ENCODE measurements at places on chromosomes 7 and 10.

DNA sequence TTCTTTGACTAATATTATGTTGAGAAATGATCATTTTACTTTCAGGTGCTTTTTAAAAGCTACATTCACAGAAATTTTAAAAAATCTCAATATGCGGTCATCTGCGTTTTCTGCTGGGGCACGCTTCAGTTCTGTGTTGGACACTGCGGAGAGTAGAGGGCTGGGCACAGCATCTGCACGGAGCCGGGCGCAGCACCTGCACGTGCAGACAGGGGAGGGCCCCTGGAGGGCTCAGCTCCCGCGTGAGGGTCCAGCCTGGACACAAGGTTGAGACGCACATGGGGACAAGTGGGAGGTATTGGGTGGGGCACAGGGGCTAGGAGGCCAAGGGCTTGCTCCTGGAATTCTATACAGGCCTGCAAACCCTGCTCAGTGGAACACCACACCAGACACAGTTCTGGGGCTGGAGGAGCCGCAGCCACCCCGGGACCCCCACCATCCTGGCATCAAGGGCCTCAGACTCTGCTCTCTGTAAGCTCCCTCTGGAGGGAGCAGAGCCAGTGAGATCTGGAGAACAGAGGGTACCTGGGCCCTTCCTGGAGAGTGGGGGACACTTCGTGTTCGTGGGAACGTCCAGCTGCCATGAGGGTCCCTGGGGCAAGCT is 20.4 kb upstream of the FAM20C start:
- DNase-seq: no peak

DNA sequence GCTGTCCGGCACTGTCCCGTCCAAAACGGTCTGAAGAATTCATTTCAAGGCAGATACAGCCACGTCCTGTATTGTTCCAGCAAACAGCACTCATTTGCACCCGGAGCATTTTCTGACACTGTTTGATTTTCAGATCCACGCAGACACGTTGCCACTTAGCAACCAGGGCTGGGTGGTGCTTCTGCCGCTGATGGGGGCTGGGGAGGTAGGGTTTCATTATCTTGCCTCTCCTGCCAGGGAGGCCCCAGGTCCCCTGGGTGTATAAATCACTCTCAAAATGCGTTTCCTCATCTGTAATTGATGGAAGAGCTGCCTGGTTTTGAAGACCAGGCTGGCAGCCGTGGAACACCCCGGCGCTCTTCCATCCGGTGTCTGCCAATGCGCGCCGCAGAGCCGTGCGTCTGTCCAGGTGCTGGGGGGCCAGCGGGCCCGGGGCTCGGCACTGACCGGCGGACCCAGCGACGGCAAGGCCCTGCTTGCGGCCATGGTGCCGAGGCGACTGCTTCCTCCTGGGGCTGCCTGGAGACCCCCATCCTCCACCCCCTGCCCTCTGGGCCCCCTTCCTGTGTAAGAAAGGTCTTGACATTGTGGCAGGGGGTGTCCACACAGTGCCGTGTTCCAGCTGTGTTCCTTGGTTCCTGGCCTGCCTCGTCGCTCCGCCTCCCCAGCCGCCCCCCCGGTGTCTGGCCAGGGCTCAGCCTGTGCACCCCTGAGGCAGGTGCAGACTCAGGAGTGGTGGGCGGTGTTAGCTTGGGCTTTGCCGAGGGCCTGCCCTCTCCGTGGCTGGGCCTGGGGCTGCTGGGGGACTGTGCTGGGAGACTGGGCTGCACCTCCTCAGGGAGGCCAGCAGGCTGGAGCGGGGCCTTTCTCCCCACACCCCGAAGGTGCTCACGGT is 16.6 kb downstream of the ADGRA1 start:
- DNase-seq: no peak

- no peak for DNase-seq
Measured at GRCh38 chr7:150357270-150357669, 11.4 kb upstream of the REPIN1 start.

- no peak for DNase-seq
Measured at GRCh38 chr7:51647931-51648351, 331.3 kb upstream of the COBL start.

- DNase-seq: no peak
Measured at GRCh38 chr7:39073432-39073831, 95.7 kb downstream of the POU6F2 start.

DNA sequence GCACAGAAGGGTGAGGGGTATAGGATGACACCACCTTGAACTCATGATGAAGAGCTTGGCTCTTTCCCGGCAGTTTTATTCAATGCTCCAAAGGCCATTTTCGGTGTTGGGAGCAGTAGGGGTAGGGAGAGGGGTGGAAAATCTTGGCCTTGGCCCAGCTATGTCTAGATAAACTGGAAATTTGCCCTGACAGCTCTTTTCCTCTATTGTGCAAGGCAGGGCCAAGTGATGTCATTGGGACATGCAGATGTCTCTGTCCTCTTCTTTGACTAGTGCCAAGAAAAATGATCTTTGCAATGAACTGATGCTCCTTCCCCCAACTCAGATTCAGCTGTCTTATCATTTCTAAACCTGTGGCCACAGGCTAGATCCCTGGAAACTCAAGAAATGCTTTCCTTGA is 27.7 kb upstream of the PRKCQ start:
- no peak for DNase-seq

- no peak for DNase-seq
Measured at GRCh38 chr10:71123023-71123422, 89.3 kb upstream of the UNC5B start.

- DNase-seq: no peak
Measured at GRCh38 chr10:49651917-49652316, 27.5 kb upstream of the C10orf53 start.

DNA sequence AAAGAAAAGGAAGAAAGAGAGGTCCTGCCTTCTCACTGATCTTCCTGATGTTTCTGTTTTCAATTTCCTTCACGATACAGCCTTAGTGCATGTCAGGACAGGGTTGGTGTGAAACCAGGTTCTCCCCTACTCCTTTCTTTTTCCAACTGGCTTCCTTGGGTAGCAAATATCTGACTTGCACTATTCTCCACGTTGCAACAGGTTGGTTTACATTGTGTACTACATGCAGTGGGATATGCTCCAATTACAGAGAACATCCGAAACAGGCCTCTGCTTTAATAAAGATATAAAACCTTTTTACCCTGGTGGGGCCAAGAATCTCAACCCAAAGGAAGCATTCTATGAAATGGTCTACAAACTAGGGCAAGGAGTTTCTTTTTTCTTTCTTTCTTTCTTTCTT is 16.9 kb upstream of the CREB5 start:
- DNase-seq: no peak

DNA sequence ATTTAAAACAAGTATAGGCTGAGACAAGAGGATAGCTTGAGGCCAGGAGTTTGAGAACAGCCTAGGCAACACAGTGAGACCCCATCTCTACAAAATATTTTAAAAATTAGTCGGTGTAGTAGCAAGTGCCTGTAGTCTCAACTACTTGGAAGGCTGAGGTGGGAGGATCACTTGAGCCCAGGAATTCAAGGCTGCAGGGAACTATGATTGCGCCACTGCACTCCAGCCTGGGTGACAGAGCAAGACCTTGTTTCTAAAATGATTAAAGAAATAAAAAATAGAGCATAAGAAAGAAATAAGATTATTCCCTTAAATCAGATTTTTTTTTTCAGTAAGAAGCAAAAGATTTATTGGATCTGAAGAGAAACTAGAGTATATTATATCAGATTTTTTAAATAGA is 11.7 kb downstream of the LRRC20 start:
- DNase-seq: no peak

GRCh38 chr7:107993891-107994291 is 9.1 kb downstream of the LAMB1 start:
- DNase-seq: no peak

DNA sequence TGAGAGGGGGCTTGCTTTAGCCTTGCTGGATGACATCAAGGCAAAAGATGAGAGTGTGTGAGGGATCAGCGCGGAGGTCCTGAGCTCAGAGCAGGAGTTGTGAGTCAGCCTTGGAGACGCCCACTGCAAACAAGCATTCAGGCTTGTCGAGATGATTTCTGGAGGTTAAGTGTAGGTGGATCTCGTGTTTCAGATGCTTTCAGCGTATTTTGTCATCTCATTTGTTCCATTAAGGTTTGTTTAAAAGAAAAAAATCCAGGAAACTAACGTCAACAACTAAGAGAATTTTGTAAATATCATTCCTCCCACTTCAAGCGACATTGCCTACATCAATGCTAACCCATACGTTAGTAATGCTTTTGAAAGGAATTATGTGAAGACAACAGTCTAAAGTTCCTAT is 715.4 kb upstream of the NRP1 start:
- DNase-seq: no peak
